Osteoblast (primary cell): ENCODE measurements at places on chromosomes 2 and 18.

- H3K27ac ChIP-seq, result no peak overlapping the region
- DNase-seq, result no peak
- no peak overlapping the region for H3K4me3 ChIP-seq
- no peaks in the 10 kb centered on the region for H3K36me3 ChIP-seq
- H3K4me1 ChIP-seq, result no peaks in the 10 kb centered on the region
- peaks cover 30% of the 10 kb centered on the region for H3K27me3 ChIP-seq
These were observed 73.5 kb downstream of the KCNF1 start for GRCh38 chr2:10985260-10985659.

DNA sequence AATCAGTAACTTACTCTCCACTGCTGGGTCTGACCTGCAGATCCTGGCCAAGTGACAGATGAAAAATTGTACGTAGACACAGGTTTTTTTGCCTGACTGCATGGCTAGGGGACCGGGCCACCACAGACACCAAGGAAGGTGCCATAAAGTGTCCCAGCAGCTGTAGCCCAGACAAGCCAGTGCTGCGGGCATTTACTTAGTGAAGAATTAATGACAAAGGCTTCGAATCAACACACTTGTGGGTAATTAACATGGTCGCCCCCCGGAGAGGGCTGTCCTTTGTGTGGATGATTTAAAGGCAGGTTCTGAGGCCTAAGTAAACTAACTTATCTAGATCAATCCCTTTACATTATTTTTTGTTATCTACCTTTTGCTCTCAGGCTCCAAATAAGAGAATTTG, 1709.1 kb upstream of the LRRTM1 start:
- no peaks in the 10 kb centered on the region for H3K27me3 ChIP-seq
- H3K36me3 ChIP-seq, result no peaks in the 10 kb centered on the region
- no peak for DNase-seq
- H3K4me1 ChIP-seq, result no peaks in the 10 kb centered on the region
- H3K27ac ChIP-seq, result no peak overlapping the region

GRCh38 chr2:240787521-240788472, 32.2 kb downstream of the KIF1A start:
- H3K4me3 ChIP-seq, result no peak overlapping the region
- no peaks in the 10 kb centered on the region for H3K4me1 ChIP-seq
- no peak overlapping the region for H3K27ac ChIP-seq
- no peaks in the 10 kb centered on the region for H3K27me3 ChIP-seq
- peak; percentile 77 for DNase-seq

- peaks cover 6% of the 10 kb centered on the region for H3K36me3 ChIP-seq
- DNase-seq, result peak; percentile 93
- H3K4me1 ChIP-seq, result peaks cover 19% of the 10 kb centered on the region
- H3K4me3 ChIP-seq, result no peak overlapping the region
- H3K27ac ChIP-seq, result peak overlapping the region; percentile 46
These were observed 50.7 kb downstream of the SFXN5 start for GRCh38 chr2:73020657-73021370.

- no peaks in the 10 kb centered on the region for H3K4me1 ChIP-seq
- H3K27me3 ChIP-seq, result no peaks in the 10 kb centered on the region
- no peak for DNase-seq
- H3K4me3 ChIP-seq, result no peak overlapping the region
These were observed 58.8 kb downstream of the FECH start for GRCh38 chr18:57527556-57528229.

- no peak overlapping the region for H3K27ac ChIP-seq
- no peaks in the 10 kb centered on the region for H3K36me3 ChIP-seq
- no peaks in the 10 kb centered on the region for H3K4me1 ChIP-seq
These were observed 1589.5 kb upstream of the PIK3C3 start for GRCh38 chr18:40365526-40365925.
